ENCODE measurements at places on chromosomes 3 and 15.

DNA sequence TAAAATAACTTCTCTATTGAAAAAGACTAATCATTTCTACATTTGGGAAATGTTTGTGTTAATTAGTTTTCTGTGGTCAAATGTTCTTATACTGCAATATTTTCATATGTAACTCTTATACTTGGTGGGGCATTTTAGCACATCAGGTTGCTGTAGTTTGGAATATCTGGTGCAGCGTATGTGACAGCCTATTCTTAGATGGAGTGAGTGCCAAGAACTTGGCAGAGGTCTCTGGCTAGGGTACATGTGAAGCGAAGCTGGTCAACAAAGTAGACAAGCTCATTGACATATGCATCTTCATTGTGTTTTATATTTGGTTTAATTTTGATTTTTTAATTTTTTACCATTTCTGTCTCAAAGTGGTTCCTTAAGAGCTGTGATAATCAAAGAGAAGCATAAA is 53.2 kb downstream of the CHAC1 start:
- no peak for DNase-seq

DNA sequence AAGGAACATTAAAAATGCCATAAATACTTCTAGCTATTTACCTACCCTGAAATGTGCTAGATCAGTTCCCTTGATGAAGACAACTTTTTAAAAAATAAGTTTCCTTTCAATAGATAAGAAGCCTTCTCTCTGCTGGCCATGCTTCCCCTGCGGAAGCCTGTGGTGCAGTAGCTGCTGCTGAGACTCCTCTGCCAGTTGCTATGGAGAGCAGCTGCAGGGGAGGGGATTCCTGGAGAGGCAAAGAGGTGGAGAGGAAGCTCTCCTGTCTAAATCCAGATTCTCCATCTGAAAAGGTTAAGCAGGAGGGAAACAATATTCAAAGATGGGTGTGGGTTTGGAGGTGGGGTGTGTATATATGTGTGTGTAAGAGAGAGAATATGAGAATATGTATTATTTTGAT is 69.8 kb upstream of the BFSP2 start:
- DNase-seq: peak; percentile 79

- no peak for DNase-seq
Observed at GRCh38 chr3:108389372-108389771, 93.0 kb downstream of the HHLA2 start.

- no peak for DNase-seq
Observed at GRCh38 chr3:18630295-18630694, 205.2 kb upstream of the SATB1 start.

DNA sequence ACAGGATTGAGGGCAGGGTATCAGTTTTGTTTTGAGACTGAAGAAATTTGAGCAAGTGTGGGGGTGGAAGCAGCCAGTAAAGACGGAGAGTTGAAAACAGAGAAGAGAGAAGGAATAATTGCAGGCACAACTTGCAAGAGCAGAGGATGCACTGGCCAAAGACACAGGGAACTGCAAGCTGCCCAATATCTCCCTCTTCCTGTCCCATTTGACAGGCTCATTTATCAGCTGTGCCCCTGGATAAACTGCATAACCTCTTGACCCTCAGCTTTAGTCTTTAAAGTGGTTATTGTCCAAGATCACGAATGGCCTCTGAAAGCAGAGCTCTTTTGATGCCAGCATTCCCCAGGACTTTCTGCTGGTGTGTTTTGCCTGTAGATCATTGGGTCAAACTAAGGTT is 5.0 kb upstream of the RAMAC start:
- DNase-seq: no peak

- DNase-seq: peak; percentile 86
Observed at GRCh38 chr3:123642182-123642956, 57.5 kb upstream of the HACD2 start.

DNA sequence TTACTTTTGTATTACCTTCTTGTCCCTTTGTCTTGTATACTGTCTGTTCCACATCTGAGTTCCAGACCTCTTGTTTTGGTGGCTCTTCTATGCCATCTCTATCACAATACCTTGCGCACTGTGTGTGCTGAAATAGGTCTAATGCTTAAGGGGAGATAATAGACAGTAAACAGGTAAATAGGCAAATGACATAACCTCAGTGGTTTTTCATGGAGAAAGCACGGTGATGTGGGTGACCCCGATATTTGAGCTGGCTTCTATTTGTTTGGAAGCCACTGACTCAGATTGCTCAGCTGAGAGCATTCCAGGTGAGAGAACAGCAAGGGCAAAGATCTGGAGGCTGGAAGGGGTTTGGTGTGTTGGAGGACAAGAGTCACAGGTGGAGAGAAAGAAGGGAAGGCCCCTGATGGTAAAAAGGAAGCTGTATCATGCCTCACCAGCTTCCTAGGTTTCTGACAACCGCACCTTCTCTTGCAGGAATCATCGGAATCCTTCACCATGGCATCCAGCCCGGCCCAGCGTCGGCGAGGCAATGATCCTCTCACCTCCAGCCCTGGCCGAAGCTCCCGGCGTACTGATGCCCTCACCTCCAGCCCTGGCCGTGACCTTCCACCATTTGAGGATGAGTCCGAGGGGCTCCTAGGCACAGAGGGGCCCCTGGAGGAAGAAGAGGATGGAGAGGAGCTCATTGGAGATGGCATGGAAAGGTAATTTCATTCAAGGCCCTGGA is 795 bp downstream of the MCM2 start:
- DNase-seq: no peak

- DNase-seq: no peak
Observed at GRCh38 chr3:157626817-157627216, 123.6 kb upstream of the VEPH1 start.

DNA sequence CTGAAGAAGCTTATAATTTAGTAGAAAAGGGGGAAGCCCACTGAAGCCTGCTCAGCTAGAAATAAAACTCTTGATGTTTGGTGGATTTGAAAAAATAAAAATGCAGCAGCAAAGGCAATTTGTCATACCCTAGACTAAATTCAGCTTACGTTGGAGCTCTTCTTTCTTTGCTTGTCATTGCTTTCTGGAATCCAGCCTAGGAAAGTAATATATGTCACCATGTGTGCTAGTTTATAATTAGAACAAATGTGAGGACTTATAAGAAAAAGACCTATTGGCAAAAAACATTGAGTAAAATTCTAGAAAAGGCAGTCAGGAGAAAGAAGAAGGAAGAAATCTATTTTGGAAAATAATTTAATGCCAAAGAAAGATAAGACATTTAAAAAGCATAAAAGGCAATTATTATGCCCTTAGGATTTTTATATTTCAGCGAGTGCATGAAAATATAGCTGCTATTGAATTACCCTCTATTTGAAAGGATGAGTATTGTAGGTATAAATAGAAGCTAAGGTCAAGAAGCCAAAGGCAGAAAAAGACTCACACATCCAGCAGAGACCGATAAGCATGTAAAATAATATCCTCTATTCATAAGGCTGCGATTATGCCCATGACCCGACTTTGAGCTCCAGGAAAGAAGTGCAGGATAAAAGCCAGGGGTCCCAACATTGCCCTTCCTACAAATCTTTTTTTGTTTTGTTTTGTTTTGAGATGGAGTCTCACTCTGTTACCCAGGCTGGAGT is 10.6 kb upstream of the BTBD1 start:
- DNase-seq: no peak

- DNase-seq: no peak
Observed at GRCh38 chr3:115595611-115596275, 27.6 kb upstream of the GAP43 start.

DNA sequence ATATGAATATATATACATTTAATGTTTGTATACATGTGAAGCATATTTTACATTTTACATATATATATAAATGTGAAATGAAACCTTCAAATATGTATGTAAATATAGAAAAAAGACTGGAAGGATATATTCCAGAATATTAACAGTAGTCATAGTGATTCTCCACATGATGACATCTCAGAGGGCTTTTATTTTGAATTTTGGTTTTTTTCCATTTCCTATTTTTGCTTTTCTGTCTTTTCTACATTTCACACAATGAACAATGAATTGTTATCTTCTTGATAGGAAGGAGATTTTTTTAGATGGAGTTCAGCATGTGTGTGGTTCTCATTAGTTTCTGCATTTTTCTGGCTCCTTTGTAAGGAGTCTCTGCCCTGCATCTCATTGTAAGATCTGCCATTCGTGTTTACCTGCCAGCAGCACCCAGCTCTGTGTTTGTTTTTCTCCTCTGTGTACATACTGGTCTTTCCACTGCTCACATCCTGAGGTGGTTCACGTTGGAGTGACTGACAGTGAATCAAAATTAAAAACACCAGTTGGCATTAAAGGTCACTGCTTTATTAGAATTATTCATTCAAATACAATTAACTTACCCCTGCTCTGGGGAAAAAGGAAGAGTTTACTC is 425.3 kb upstream of the MDFIC2 start:
- no peak for DNase-seq

GRCh38 chr3:4690277-4690676 is 197.1 kb downstream of the ITPR1 start:
- no peak for DNase-seq
